Ecto neural progenitor cell (in vitro differentiated cells): ENCODE measurements at places on chromosomes 2 and 18.
A peak's percentile ranks its signal among the peaks of the same experiment; 100 is the strongest.

GRCh38 chr2:100196786-100197494 is 54.5 kb upstream of the AFF3 start:
- DNase-seq: no peak

DNA sequence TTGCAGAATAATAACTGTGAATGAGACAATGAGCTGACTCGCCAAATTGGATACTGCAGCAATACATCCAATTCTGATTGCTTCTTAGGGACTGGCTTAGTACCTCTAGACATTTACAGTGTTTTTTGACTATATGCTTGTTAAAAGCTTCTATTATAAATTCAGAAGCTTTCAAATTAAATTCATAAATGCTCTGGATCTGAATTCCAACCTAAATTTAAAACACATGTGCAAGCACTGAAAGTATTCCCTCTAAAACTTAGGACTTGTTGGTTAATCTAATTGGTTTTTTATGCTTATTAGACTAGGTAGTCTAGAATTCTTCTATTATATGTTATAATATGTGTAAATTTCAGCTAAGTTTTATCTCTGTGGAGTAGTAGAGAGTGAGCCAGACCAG is 306.9 kb downstream of the CPS1 start:
- no peak for DNase-seq

GRCh38 chr18:48627216-48627615 is 88.4 kb downstream of the CTIF start:
- DNase-seq: no peak

GRCh38 chr18:6010284-6010683 is 115.0 kb upstream of the TMEM200C start:
- no peak for DNase-seq

DNA sequence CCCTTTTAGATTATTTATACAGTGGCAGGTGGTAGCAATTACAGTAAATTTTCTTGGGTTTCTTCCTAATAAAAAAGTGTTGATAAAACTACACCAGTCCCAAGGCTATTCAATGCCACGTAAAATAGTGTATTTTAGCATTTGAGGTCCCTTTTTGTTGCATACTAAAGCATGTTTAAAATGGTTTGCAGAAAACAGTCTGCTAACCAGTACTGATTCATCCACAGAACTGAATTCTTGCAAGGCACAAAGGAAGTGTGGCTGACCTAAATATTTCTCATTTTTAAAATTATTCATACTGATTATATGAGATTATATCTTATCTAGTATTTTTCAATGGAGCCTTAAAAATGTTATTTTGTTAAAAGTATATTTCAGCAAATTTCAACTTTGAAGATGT is 98.1 kb downstream of the SMAD2 start:
- DNase-seq: no peak

- no peak for DNase-seq
These were observed 92.3 kb downstream of the B3GNT2 start for GRCh38 chr2:62287899-62288880.

DNA sequence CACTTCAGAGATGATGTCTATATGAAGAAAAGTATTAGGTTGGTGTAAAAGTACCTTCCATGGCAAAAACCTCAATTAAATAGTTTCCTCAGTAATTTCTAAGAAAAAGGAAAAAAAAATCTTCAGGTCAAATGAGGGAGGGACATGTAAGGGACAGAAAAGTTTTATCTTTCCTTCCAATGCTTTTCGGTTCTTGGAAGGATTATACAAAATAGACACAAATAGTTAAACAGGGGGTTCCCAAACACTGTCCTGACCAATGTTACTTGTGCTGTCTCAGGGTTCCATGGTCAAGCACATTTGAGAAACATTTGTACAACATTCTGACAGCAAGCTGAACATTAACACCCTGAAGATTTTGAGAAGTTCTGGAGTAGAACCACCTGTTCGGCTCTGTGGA is 22.0 kb downstream of the ERMN start:
- no peak for DNase-seq

DNA sequence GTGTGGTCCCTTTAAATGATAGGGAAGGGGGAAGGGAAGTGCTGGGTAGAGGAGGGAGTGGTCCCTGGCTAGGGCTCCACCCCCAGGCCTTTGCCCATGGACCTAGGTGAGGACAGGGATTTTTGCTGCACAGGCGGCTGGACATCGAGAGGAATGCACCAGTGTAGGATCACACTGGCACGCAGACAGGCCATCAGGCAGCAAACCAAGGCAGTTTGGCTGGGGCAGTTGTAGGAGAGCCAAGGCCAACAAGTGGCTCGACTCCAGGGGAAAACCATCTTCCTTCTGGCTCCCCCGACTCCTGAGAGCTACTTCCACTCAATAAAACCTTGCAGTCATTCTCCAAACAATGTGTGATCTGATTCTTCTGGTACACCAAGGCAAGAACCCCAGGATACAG is 402.0 kb upstream of the LRRTM1 start:
- DNase-seq: no peak

DNA sequence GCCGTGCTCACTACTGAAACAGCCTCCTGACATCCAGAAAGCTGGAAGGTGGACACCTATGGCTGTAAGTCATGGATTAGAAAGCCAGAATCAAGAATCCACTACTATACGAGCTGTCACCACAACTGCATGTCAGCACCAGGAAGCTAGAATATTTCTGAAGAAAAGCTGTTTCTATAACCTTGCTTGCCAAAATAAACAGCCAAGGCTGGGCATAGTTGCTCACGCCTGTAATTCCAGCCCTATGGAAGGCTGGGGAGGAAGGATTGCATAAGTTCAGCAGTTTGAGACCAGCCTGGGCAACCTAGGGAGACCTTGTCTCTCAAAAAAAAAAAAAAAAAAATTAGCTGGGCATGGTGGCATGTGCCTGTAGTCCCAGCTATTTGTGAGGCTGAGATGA is 96.3 kb upstream of the GAREM1 start:
- DNase-seq: no peak

DNA sequence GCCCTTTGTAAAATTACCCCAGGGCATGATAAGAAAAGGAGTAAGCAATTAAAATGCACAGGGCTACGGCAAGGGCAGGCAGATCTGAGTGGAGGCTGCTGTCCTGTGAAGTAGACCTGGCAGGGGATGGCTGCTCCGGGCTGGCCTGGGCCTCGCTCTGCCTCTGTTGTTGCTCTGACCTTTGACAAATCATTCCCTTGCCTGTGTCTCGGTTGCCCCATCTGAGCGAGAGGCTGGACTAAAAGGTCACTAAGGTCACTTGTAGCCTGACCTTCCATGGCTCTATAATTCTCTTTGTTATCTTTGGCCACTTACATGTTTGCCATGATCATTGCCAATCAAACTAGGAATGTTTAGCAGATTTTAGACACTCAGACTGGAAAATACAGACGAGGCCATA is 118.1 kb downstream of the KLHL29 start:
- DNase-seq: no peak

DNA sequence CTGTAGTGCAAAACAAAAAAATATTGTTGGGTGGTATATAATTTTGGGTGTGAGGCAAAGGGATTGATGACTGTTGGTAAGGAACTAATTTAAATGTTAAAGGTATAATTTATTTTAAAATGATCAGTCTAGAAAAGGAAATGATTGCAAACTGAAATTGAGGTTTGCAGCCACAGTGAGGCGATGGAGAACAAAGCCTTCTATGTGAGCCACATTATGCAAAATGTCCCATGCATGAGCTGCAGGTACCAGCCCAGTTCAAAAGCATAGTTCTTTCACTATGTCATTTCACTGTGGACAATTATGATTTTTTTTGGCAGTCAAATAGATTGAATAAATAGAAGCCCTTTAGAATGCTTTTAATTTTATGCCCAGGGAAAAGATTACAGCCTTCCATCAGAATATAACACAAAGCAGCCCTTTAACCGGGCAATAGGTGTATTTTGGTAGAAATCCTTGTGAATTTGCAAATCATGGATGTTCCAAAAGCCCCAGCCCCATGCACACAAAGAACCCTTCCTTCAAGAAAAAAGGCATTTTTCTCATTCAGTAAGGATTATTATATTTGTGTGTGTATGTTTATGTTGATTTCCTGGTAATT is 1.7 kb downstream of the MAP2 start:
- no peak for DNase-seq

GRCh38 chr2:64086347-64087082 is 57.7 kb downstream of the PELI1 start:
- no peak for DNase-seq

DNA sequence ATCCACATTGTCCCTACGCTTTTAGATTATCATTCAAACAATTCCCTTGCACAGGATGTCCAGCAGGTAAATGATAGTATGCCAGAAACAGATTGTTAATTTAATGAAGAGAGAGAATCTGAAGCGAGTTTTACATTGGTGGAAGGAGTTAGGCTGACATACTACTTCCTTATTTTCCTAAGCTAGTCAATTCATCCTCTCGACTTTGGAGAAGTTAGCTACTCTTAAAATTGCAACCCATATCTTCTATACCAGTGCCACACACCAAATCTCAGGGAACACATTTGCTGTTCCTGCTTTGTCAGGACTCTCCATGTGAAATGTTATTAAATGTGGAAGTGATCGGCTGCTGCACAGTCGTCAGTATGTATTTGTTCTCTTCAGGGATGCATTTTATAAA is 249.2 kb downstream of the NAPG start:
- no peak for DNase-seq

GRCh38 chr2:176562359-176563078 is 293.3 kb downstream of the MTX2 start:
- no peak for DNase-seq

- no peak for DNase-seq
These were observed 315.9 kb downstream of the DSEL start for GRCh38 chr18:67200665-67201064.

GRCh38 chr18:11830585-11830984 is 20.6 kb upstream of the CHMP1B start:
- no peak for DNase-seq

- DNase-seq: peak; percentile 63
These were observed 18.8 kb downstream of the COX7A2L start for GRCh38 chr2:42342061-42342794.

GRCh38 chr2:64700133-64700809 is 46.6 kb upstream of the SERTAD2 start:
- no peak for DNase-seq

- no peak for DNase-seq
These were observed 63.2 kb upstream of the TMEM17 start for GRCh38 chr2:62568983-62569837.

GRCh38 chr2:128249555-128249954 is 69.1 kb downstream of the HS6ST1 start:
- no peak for DNase-seq

DNA sequence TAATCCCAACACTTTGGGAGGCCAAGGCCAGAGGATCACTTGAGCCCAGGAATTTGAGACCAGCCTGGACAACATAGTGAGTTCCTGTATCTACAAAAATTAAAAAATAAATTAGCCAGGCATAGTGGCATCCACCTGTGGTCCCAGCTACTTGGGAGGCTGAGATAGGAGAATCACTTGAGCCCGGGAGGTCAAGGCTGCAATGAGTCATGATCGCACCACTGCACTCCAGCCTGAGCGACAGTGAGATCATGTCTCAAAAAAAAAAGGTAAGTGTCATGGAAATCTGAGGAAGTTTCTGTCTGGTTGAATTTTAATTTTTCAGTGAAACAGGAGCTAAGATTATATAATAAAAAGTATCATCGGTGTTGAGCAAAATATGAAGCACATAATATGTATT is 2.5 kb upstream of the C2orf15 start:
- no peak for DNase-seq

- no peak for DNase-seq
These were observed 9.0 kb upstream of the SFXN5 start for GRCh38 chr2:73080321-73081131.

- DNase-seq: no peak
These were observed 17.4 kb upstream of the NEMP2 start for GRCh38 chr2:190551928-190552327.

GRCh38 chr2:53559302-53559966 is 208.2 kb upstream of the CHAC2 start:
- DNase-seq: no peak

GRCh38 chr2:37322368-37322767 is 2.3 kb downstream of the PRKD3 start:
- no peak for DNase-seq

GRCh38 chr2:236768393-236769140 is 198.9 kb downstream of the ACKR3 start:
- DNase-seq: no peak

DNA sequence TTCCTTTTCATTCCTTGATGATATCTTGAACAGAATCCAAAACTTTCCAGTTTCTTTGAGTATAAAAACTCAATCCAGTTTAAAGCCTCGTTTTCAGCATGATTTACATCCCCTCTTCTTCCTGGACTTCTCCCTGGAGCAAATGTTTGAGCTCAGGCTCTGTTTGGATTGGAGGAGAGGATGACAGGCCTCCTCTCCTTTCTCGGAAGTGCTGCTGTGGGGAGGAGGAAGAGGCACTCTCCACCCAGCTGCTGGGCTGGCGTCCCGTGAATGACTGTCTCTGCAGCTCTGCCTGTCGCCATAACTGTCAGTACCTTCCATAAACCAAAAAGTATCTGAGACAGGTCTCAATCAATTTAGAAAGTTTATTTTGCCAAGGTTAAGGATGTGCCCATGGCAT is 238.2 kb upstream of the AGAP1 start:
- DNase-seq: no peak

- DNase-seq: no peak
These were observed 947.3 kb upstream of the TMEFF2 start for GRCh38 chr2:193141998-193142397.

DNA sequence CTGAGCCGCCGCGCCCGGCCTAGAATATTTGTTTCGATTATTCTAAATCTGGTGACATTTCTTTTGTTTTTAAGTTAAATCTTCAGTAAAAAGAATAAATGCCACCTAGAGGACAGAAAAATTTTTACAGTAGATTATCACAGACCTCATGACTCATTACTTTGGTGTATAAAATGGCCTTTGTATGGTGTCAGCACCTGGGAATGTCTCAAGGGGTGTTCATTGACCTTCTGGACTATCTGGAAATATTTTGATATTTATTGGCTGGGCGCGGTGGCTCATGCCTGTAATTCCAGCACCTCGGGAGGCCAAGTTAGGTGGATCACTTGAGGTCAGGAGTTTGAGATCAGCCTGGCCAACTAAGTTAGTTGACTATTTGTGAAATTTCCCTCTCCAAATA is 30.3 kb upstream of the SLC30A6 start:
- no peak for DNase-seq

DNA sequence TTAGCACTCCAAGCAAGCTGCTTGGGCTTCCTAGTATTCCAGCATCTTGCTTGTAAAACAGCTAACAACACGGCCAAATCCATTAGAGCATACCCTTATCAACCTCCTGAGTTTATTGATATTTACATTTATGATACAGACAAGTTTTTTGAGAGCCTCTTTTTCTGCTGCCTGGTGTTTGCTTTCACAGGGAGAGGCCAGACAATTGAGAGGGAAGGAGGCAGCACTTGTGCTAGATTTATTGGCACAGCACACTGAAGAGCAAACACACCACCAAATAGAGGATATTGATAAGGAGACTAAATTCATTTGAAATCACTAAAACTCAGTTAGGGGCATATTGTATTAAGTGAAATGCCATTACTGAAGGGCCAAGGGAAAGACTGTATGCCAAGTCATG is 1142.3 kb upstream of the FANCL start:
- DNase-seq: no peak

DNA sequence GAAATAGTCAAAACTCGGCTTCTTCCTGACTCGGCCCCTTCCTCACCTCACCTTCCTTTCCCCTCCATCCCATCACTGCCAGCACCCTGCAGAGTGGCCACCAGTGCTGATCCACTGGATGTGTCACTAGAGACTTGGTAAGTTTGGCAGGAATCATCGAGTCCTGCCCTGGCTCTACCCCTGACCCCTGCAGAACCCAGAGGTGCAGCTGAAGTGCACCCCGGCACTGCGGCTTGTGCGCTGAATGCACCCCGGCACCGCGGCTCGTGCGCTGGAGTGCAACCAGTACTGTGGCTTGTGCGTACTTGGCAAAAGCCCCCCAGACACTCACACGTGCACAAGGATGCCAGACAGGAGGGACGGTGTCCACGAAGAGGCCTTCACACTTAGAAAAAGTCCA is 206.5 kb downstream of the SNTG2 start:
- DNase-seq: peak; percentile 41
